ENCODE measurements at places on chromosomes 13 and 19. TPM values are rescaled to one million over a fixed set of nuclear protein-coding genes. Genes with fewer than 3 reads are reported as not detected.

GRCh38 chr19:49701271-49701786, 10.4 kb downstream of the CPT1C start:
- H3K4me1 ChIP-seq: no peaks in the 10 kb centered on the region
- H3K4me3 ChIP-seq: no peak overlapping the region
- H3K27me3 ChIP-seq: no peaks in the 10 kb centered on the region
- peaks cover 26% of the 10 kb centered on the region for H3K36me3 ChIP-seq
- no peak overlapping the region for H3K27ac ChIP-seq

DNA sequence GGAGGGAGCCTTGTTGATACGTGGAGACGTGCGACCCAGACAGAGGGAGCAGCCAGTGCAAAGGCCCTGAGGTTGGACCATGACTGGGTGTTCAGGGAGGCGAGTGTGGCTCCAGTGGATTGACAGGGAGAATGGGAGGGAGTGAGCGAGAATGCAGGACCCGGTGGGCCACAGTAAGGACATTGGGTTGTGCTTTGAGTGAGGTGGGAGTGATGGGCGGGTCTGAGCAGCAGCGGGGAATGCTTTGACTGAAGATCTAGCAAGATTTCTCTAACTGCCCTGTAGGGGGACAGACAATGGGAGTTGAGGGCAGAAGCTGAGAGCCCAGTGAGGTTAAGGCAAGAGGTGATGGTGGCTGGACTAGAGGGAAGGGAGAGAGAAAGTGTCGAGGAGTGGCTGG, 7.7 kb upstream of the NANOS2 start:
- H3K4me3 ChIP-seq: no peak overlapping the region
- H3K4me1 ChIP-seq: peaks cover 2% of the 10 kb centered on the region
- DNase-seq: peak; percentile 61
- peaks cover 16% of the 10 kb centered on the region for H3K27me3 ChIP-seq
- H3K36me3 ChIP-seq: no peaks in the 10 kb centered on the region
- H3K27ac ChIP-seq: no peak overlapping the region

- no peak overlapping the region for H3K27ac ChIP-seq
- DNase-seq: no peak
- H3K27me3 ChIP-seq: no peaks in the 10 kb centered on the region
- H3K36me3 ChIP-seq: peaks cover 13% of the 10 kb centered on the region
- H3K4me1 ChIP-seq: no peaks in the 10 kb centered on the region
These were observed 59.0 kb downstream of the PTPRS start for GRCh38 chr19:5281588-5281987.

DNA sequence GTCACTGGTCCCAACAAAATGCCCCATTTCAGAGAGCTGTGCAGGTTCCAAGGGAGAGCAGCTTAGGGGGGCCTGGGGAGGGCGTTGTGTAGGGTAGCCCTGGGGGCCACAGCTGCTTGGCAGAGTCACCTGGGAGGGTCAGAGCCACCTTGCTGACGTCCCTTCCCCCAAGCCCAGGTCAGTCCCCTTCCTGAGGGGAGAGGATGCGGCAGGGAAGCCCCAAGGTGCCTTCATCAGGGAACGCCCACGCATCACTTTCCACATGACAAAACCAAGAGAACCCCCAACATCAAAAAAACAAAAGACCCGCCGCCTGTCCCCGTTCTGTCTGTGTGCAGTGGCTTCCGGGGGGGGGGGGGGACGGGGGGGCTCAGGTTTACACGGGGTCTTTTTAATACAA, 5.3 kb upstream of the UQCR11 start:
- peaks cover 35% of the 10 kb centered on the region for H3K36me3 ChIP-seq
- H3K4me3 ChIP-seq: no peak overlapping the region
- no peak for DNase-seq
- peaks cover 4% of the 10 kb centered on the region for H3K4me1 ChIP-seq

DNA sequence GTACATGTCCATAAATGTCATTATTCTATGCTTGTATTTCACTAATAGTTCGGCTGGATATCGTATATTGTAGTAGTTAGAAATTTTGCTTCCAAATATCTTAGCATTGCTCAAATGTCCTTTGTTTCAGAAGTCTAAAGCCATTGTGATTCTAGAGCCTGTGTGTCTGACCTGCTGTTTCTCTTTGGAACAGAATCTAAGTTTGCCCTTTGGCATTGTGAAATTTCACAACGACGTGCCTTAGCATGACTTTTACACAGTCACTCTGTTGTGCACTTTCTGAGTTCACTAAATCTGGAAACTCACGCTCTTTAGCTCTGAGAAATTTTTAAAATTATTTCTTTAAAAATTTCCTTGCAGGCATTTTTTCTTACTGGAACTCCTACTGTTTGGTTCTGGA, 152.2 kb downstream of the TBC1D4 start:
- DNase-seq: no peak
- peaks cover 28% of the 10 kb centered on the region for H3K4me1 ChIP-seq
- H3K27me3 ChIP-seq: no peaks in the 10 kb centered on the region
- H3K27ac ChIP-seq: peak overlapping the region; percentile 82
- no peak overlapping the region for H3K4me3 ChIP-seq
- H3K36me3 ChIP-seq: peaks cover 11% of the 10 kb centered on the region

DNA sequence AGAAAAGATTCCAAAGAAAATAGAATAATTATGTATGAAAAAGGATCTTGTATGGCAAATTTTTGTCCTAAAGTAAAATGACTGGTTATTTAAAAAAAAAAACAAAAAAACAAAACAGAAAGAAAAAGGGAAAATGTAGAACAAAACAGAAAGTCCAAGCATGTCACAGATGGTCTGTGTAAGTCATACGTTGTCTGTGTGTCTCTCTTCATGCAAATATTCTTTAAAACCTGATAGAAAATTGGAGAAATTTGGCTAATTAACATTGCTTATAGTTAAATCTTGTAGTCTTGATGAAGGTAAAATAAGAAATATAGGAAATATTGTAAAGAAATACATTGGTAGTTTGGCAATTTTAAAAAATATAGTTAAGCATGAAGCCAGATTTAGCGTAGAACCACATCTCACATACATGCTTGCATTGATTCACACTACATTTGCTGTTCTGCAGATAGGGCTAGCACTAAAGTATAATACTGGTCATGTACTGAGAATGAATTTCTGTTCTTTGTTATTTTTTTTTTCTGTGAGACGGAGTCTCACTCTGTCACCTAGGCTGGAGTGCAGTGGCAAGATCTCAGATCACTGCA, 58.4 kb downstream of the SPRYD7 start:
- H3K27ac ChIP-seq: no peak overlapping the region
- peaks cover 69% of the 10 kb centered on the region for H3K36me3 ChIP-seq
- H3K4me3 ChIP-seq: no peak overlapping the region
- no peak for DNase-seq

DNA sequence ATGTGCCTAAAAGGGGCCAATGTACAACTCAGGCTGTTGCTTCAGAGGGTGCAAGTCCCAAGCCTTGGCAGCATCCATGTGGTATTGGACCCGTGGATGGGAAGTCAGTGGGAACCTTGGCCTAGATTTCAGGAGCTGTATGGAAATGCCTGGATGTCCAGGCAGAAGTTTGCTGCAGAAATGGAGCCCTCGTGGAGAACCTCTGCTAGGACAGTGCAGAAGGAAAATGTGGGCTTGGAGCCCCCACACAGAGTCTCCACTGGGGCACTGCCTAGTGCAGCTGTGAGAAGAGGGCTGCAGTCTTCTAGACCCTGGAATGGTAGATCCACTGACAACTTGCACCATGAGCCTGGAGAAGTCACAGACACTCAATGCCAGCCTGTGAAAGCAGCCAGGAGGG, 28.5 kb downstream of the GPC5 start:
- no peak overlapping the region for H3K27ac ChIP-seq
- no peaks in the 10 kb centered on the region for H3K27me3 ChIP-seq
- H3K4me3 ChIP-seq: no peak overlapping the region
- peaks cover 35% of the 10 kb centered on the region for H3K36me3 ChIP-seq

Gene PCSK4
- 18.6 TPM for total RNA-seq

Gene ZNF577
- 41.5 TPM for total RNA-seq

Measured in WTC11 (cell line).